ENCODE measurements at places on chromosomes 16 and 17.

- no peak for DNase-seq
Observed at GRCh38 chr16:9922441-9922840, 259.8 kb downstream of the GRIN2A start.

DNA sequence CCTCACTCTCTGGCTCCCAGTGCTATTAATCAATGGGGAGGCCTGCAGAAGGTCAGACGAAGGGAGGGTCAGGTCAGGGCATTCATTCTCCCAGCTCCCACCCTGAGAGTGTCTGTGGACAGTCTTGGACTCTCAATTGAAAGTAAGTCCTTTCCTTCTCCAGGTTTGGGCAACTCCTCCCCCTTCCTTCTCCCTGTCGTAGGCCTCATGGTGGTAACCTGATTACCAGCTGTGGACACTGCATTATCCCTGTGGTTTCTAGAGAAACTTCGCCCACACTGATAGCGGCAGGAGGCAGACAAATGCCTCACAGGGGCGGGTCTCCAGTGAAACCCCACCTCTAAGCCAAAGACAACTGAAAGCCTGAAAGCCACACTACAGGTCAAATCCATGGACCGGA lies 57.7 kb upstream of the SLC25A19 start:
- no peak for DNase-seq

- peak; percentile 78 for DNase-seq
Observed at GRCh38 chr17:78168242-78168902, at the start of gene SYNGR2. TSS of gene SYNGR2 (plus strand) at chr17:78168581. CDS start at chr17:78168617, 36 bp downstream.

DNA sequence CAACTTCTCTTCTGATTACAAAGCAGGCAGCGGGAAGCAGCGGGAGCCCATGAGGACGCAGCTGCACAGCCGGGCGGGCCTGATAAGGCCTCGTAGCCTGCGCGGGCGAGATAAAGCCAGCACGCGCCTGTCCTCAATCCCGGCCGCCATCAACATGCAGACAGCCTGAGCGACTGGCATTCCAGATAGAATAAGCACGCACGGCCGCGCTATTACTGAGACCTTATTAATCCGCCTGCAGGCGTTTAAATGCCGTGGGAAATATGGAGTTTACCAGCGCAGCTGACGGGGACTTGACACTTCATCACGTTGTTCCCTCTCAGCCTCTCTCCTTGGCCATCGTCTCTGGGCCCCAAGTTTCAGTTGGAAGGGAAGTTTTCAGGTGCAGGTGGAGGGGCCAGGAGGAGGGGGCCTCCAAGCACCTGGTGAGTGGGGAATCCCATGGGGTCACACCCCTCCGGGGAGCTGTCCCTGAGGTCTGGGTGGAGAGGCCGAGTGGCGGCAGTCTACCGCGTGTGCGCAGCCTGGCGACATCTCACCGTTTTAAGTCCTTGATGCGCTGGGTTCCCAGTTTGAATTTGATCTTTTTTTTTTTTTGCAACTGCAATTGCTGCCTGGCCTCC lies 27.3 kb upstream of the CBFA2T3 start:
- DNase-seq: no peak

GRCh38 chr17:79087428-79088143 lies 13.0 kb downstream of the ENGASE start:
- peak; percentile 69 for DNase-seq

DNA sequence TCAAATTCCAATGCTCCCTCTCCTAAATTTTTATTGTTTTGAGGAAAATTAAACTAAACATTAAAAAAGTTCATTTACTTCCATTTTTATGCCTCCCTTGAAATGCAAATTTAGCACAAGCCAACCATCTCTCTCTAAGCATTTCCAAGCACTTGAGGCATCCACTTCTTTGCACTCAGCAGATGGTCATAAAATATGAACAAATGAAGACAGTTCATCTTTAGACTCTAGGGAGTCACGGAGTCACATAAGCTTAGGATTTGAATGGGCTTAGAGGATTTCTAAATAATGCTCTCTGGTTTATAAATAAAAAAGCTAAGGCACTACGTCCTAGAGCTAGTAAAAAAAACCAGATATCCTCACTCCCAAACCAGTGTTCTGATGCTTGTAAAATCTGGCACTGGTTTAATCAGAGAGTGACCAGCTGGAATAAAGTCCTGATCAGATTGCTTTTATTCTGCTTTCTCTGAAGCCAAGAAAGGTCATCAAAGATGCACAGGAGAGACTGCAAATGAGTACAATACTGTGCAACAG lies 204.2 kb downstream of the CA10 start:
- DNase-seq: no peak

GRCh38 chr16:4535627-4536108 lies 2.9 kb downstream of the CDIP1 start:
- no peak for DNase-seq

GRCh38 chr17:7729816-7730215 lies 12.3 kb downstream of the DNAH2 start:
- no peak for DNase-seq

GRCh38 chr17:57357830-57358430 lies 101.6 kb downstream of the MSI2 start:
- DNase-seq: no peak

DNA sequence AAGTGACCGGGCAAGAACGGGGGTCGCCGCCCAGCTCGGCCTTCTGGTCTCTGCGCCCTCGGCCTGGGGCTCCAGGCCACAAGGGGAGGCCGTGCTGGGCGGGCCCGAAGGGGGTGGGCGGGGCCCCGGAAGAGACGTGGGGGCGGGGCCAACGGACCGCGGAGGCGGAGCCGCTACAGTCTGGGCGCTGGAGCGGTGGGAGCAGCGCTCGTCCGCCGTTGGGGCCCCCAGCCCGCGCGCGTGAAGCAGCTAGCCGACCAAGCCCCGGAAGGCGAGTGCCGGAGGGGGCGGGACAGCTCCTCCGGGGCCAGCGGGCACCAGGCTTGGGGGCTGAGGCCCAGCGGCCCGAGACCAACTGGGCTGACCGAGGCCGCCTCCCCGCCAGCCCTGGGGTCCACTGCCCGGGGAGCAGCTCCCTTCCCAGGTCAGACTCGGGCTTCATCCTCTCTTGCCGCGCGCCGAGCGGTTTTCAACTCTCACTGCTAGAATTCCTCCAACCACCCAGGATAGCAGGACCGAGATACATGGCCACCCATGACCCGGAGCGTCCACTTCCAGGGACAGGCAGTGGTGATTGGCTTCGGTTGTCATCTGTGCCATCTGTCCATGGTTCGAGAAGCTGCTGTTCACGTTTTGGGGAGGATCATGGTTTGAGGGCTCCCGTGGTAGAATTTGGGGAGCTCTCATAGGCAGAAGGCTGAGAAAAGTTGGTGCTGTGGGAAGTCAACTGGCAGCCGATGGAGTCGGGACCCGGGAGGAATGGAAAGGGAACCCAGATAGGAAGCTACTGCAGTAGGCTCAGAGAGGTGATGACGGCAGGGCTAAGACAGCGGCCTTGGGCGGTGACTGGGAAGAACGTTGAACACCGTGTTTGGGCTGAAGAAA lies 44.6 kb upstream of the LCMT1 start:
- peak; percentile 70 for DNase-seq

- no peak for DNase-seq
Observed at GRCh38 chr17:34723875-34724274, 144.5 kb downstream of the TMEM132E start.
